ENCODE measurements at places on chromosomes 6 and 20.
A peak's percentile ranks its signal among the peaks of the same experiment; 100 is the strongest.

DNA sequence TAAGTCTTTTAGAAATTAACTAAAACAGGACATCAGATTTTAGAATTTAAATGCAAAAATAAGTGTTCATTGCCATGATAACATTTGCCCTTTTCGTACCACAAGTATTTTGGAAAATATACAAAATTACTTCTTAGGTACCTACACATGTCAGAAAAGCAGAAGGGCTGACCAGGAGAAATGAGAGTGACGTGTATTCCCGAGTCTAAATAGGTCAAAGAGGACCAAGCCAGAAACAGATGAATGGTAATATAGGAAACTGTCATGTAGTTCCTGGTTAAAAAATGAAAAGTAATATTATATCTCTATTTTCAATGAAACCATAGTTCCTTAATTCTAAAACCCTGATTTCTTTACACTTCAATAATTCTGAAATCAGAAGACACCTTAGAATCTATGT is 126.2 kb downstream of the IPCEF1 start:
- DNase-seq, result no peak

DNA sequence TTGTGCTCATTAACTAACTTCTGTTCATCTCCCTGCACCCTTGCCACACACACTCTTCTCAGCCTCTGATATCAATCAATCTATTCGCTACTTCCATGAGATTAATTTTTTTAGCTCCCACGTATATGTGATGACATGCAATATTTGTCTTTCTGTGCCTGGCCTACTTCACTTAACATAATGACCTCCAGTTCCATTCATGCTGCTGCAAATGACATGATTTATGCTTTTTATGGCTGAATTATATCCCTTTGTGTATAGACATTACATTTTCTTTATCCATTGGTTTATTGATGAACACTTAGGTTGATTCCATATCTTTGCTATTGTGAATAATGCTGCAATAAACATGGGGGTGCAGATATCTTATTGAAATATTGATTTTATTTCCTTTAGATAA is 50.8 kb upstream of the SPTLC3 start:
- no peak for DNase-seq

GRCh38 chr6:113428702-113429101 is 428.4 kb upstream of the MARCKS start:
- peak; percentile 45 for DNase-seq

DNA sequence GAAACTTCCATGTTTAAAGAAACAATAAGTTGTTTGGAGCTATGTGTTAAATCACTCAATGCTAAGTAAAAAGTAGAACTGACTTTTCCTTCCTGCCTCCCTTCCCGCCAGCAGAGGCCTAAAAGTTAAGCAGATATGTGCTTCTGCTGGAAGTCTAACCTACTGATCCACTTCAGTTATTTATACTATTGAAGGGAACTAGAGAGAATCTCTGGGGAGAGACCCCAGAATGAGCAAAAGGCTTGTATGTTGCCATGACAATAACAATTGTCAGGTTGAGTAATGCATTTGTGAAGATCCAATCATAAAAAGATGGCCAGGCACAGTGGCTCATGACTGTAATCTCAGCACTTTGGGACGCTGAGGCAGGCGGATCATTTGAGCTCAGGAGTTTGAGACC is 24.7 kb downstream of the MGME1 start:
- no peak for DNase-seq

GRCh38 chr6:31892821-31893220 is 4.7 kb downstream of the EHMT2 start:
- DNase-seq, result peak; percentile 55
